ENCODE measurements at places on chromosomes 1 and 21. TPM values are rescaled to one million over a fixed set of nuclear protein-coding genes. Genes with fewer than 3 reads are reported as not detected.

The PSEN2 gene
- total RNA-seq: 2.2 TPM

The TAS1R1 gene
- total RNA-seq: not detected

The ADGRL2 gene
- total RNA-seq: not detected

The TPRG1L gene
- total RNA-seq: 6.7 TPM

The DNM3 gene
- total RNA-seq: 1.1 TPM

The AMPD1 gene
- total RNA-seq: not detected

The BCL2L15 gene
- total RNA-seq: 1.1 TPM

The OR6N1 gene
- not detected for total RNA-seq

The S100B gene
- total RNA-seq: not detected

The PODN gene
- not detected for total RNA-seq

The TSTD1 gene
- 42.8 TPM for total RNA-seq

The CEP170 gene
- 54.5 TPM for total RNA-seq

The THEM5 gene
- not detected for total RNA-seq

The NEK2 gene
- 38.8 TPM for total RNA-seq

The MNDA gene
- not detected for total RNA-seq

The RASSF5 gene
- total RNA-seq: 223 TPM

The CKS1B gene
- 190 TPM for total RNA-seq

The VPS72 gene
- 77.1 TPM for total RNA-seq

The SPRR5 gene
- total RNA-seq: not detected
